ENCODE measurements at places on chromosomes 12 and 14.

GRCh38 chr12:71945883-71946282, 7.2 kb downstream of the TPH2 start:
- no peak for DNase-seq

DNA sequence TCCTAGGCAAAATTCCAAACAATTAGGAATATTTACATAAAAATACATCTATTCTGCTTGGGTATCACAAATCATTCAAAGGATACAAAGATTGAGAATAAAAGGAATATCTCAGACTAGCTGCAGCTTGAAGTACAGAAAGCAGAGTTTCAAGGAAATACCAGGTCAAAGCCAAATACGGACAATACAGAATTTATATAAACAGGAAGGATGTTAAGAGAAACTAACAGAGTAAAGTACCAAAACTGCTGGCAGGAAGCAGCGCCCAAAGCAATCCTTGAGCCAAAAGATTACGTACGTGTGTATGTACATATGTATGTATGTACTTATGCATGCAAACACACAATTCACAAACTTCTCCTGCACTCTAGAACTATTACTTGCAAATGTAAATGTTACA, 86.6 kb downstream of the PPP1R12A start:
- DNase-seq, result no peak

- DNase-seq, result no peak
Observed at GRCh38 chr14:102802834-102803523, 25.7 kb downstream of the TRAF3 start.

DNA sequence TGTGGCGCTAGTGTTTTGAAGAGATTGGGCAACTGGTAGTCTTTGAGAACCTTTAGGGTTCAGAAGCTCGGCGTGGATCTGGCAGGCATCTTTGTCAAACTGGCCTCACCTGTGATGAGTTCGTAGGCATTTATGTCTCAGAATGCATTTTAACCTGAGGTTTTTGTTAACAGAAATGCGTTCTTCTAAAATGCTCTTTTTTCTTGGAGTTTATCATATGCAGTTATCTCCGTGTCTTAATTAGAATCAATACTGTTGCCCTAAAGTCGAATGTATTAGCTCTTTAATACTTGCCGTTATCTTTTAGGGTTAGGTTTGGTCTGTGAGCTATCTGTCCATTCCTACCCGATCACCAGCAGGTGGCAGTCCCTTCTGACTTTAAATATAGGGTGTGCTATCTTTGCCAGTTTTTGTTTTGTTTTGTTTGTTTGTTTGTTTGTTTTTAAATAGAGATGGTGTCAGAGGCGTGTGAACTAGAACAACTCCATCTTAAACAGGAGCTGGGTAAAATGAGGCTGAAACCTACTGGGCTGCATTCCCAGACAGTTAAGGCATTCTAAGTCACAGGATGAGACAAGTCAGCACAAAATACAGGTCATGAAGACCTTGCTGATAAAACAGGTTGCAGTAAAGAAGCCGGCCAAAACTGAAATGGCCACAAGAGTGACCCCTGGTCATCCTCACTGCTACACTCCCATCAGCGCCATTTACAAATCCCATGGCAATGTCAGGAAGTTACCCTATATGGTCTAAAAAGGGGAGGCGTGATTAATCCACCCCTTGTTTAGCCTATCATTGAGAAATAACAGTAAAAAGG, 1.4 kb downstream of the ATF1 start:
- DNase-seq, result peak; percentile 42

GRCh38 chr14:56121816-56122215, 3.6 kb downstream of the PELI2 start:
- no peak for DNase-seq

GRCh38 chr14:100654025-100654813, 67.0 kb upstream of the BEGAIN start:
- no peak for DNase-seq

GRCh38 chr12:11136075-11136474, 1.6 kb upstream of the TAS2R30 start:
- DNase-seq, result no peak

- no peak for DNase-seq
Observed at GRCh38 chr14:91008759-91009409, 51.6 kb downstream of the RPS6KA5 start.
